ENCODE measurements at places on chromosomes 16 and 17.

- no peak for DNase-seq
Measured at GRCh38 chr16:66560107-66560506, 6.1 kb upstream of the CMTM1 start.

- DNase-seq: no peak
Measured at GRCh38 chr16:10694830-10695229, at the start of gene TEKT5. TSS of gene TEKT5 (minus strand) at chr16:10694930. CDS start at chr16:10694873, 57 bp downstream.

GRCh38 chr17:58121925-58122324 lies 26.3 kb upstream of the OR4D1 start:
- no peak for DNase-seq

DNA sequence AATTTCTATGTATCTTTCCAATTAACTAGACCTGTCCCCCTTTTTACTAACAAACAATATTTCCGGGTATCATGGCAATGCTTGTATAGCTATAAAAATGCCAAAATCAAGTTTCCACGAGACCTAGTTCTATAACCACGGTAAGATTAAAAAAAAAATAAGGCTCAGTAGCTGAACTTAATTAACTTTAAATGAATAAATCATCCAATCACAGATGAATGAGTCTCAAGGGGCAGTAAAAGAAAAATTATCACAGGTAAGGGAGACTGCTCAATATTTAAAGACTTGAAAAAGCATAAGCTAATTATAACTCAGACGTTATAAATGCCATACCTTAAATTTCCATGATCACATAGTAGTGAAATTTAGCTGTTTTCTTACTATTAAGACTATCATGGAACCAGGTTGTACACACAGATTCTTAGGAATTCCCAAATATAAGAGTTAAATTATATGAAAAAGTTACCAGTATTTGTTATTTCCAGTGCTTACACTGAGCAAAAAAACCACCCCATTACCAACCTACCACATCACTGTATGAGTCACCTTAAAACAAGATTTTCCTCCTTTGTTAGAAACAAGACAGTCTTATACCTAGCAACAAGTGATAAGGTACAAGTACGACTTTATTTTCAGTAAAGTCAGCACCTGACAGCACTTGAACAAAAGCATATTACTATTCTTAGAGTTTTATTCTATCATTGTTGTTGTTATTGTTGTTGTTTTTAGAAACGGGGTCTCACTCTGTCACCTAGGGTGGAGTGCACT lies 20.6 kb downstream of the SSH2 start:
- no peak for DNase-seq

DNA sequence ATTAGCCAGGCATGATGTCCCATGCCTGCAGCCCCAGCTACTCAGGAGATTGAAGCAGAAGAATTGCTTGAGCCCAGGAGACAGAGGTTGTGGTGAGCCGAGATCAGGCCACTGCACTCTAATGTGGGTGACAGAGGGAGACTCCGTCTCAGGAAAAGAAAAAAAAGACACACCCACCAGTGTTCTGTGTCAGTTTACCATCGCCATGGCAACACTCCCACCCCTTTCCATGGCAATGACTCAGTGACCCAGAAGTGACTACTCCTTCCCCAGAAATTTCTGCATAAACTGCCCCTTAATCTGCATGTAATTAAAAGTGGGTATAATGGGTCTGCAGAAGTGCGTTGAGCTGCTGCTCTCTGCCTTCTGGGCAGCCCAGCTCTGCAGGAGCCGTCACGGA lies 4.0 kb upstream of the ZC3H18 start:
- no peak for DNase-seq

- DNase-seq: no peak
Measured at GRCh38 chr16:81514041-81514559, 69.5 kb downstream of the CMIP start.

DNA sequence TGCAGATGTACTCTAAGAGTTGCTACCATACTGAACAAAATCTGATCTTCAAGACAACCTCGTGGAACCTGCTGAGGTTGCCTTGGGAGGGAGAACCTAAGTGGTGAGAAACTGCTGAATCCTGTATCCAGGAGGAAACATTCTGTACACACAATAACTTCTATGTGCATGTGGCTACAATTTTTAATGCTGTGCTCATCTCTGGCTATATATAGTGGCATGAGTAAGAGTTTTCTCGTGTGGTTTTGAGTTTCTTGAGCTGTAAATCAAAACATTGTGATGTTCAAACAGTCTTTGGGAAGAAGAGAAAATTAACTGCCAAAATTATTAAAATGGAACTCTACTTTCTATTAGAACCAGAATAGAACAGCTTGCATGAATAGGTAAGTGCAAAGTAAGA lies 206.8 kb downstream of the CA10 start:
- DNase-seq: no peak

- no peak for DNase-seq
Measured at GRCh38 chr17:78971756-78972506, 7.8 kb downstream of the LGALS3BP start.

DNA sequence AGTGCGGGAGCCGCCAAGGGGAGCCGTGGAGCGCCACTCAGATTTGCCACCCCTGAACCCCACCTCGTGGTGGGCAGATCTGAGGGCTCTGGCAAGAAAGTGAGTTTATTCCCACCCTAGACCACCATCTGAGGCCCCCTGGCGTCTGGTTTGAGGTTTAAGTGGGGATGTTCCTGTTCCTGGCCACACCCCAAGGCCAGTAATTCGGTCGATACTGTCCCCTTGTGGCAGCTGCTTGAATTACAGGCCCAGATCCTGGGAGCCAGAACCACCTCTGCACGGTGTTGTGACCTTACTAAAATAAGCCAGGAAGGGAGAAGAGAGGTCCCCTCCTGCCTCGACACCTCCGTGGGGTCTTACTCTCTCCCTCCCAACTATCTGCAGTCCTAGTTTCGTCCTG lies 3.3 kb upstream of the LAT start:
- DNase-seq: no peak

GRCh38 chr16:68388124-68388523 lies 60.2 kb downstream of the SMPD3 start:
- no peak for DNase-seq

DNA sequence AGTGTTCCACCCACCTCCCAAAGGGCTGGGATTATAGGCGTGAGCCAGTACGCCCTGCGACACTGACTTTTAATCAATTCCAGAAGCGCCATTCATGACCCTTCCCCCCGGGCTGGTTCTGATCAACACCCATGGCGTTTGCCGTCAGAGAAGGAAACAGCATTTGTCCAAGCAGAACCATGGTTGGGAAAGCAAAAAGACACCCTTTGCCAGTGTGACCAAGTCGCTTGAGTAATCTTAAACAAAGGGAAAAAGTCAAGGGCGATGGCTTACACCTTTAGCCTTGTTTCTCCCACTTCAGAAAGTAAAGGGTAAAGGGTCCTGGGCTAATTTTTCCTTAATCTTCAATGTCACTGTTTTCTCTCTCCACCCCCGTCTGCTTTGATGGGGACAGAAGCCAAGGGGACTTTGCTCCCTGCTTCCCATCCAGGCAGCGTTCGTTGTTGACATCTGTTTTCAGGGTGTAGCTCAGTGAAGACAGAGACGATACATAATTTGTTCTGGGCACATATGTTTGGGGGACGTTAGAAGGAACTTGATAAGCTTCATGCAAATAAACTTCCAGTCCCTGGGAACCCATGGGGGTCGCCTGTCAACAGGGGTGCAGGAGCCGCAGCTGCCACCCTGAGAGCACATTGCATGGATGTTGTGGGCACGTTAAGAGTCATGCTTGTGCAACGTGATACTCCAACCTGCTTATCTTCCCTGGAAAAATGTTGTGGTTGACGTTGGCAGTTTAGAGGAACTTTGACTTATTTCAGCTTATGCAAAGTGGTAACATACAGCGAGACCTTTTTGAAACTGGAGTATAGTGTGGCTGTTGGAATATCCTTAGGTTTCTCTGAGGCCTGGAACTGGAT lies 50.6 kb upstream of the TANGO6 start:
- no peak for DNase-seq
